ENCODE measurements at places on chromosomes 12 and 14.
A peak's percentile ranks its signal among the peaks of the same experiment; 100 is the strongest.

- no peak for DNase-seq
These were observed 254.0 kb upstream of the USP15 start for GRCh38 chr12:62006076-62006732.

DNA sequence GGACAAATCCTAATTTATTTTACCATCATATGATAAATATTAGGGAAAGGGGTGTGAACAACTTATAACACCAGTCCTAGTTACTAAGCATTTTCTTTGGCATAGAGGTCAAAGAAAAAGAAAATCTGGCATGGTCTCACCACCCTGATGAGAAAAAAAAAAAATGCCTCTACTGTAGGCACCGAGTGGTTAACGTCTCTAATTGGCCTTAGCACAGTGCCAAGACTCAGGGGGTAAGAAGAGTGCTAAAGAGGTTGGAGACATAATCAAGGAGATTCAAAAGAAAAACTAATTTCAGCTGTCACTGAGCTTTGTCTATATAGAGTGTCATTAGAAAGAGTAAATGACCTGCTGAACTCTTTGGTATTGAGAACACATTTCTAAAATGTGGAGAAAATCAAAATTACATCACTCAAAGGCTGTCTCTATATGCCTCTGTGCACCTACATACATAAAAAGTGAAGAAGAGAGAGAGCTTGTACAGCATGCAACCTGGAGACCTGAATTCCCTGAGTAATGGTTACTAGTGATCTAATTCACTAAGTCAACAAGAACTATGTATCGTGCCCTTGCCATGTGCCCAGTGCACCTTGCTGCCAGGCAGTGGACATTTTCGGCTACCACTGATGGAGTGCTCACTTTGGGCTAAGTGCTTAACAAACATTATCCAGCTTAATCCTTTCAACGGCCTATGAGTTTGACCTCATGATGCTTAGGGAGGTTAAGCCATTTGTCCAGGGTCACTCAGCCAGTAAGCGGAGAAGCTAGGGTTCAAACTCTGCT lies 113.8 kb upstream of the G2E3 start:
- DNase-seq, result no peak

- DNase-seq, result no peak
These were observed 34.2 kb downstream of the NCKAP5L start for GRCh38 chr12:49794021-49794420.

- no peak for DNase-seq
These were observed 268.3 kb downstream of the TMTC2 start for GRCh38 chr12:82955043-82955442.

GRCh38 chr12:6764011-6764828 lies 1.9 kb upstream of the PTMS start:
- peak; percentile 69 for DNase-seq

- DNase-seq, result peak; percentile 63
These were observed at the start of gene STYK1 for GRCh38 chr12:10673659-10674384. Gene STYK1 (minus strand): TSS chr12:10674052. CDS start chr12:10634618, 39,434 bp downstream.

GRCh38 chr12:28057856-28058615 lies 85.5 kb upstream of the PTHLH start:
- no peak for DNase-seq

DNA sequence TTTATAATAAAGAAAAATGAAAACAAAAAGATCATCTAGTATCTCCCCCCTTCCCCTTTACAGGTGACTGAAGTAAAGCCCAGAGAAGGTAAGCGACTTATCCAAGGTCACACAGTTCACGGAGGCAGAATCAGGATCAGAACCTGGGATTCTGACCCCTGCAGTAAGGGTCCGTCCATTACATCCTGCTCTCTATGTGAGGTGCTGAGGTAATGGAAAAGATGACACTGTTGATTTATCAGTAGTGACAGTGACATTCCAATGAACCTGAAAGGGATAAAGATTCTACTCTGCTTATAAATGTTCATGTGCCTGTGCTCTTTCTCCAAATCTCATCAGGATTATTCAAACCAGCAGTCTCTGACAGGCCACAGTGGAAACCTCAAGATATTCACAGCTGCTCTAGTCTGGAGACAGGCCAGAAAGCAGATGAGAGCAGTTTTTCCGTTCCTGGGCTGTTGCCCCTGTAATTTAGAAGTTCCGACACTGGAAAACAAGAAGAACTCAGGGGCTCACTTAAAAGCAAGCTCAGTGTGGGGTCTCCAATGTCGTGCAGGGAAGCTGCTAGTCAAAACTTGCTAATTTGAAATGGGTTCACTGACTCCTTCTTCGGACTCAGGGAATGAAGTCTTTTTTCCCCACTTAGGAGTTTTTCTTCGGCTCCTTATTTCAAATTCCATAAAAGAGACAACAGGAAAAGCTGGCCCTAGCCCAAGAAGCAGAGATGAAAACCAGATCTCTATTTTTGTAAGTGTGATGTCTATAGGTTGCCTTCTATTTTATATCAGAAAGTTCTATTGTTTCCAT lies 131.8 kb upstream of the EEA1 start:
- DNase-seq, result no peak

DNA sequence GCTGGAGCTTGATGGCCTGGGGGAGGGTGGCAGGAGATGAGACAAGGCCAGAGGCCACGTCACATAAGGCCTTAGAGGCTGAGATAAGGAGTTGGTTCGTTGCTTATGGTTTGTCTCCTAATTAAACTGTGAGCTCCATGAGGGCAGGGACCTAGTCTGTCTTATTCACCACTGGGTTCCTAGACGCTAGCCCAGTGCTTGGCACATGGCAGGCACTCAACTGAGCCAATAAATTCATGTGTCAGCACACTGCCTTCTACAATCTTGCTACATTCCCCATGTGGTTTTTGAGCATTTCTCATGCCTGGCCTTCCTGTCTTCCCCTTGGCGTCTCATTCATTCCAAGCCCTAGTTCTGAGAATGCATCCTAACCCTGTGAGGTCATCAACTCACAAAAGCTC lies 92.5 kb upstream of the MED13L start:
- no peak for DNase-seq

DNA sequence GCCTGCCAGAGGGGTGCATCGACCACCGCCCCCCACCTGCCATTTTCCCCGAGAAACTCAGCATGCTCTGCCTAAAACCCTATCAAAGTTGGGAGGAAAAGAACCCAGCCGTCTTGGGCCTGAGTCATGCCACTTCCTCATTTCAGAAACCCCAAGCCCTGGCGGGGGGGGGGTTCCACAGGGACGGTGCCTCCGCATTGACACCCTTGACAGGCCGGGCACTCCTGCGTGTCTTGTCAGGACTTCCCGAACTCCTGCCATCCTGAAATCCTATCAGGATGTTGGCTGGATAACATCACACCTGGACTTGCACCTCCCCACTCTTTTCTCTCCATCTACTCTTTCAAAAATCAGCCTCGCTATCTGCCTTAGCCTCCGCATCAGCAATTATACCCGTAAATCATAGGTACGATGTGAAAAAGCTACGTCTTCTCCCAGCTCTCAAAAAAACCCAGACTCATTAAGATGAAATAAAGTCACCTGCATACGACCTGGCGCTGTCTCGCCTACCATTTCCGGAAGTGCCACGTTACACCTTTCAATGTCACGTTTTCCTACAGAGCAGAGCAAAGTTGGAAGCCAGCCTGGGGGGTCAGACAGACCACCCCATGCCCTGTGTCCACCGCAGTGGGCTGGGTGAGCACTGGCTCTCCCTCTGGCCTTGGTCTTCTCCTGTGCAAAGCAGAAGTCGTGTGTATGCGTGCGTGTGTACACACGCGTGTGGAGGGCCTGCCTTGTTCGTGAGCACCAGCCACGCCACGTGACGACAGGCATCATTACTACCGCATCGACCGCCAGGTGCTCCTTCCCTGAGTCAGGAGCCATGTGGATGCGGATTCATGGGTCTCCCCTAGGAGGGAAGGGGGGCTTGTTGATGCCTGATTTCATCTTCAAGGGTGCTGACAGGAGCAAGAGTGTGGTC lies 96.7 kb downstream of the RFLNA start:
- DNase-seq, result peak; percentile 30

- peak; percentile 63 for DNase-seq
These were observed 7.7 kb downstream of the BRF1 start for GRCh38 chr14:105292826-105293711.

- DNase-seq, result no peak
These were observed 305.5 kb downstream of the AEBP2 start for GRCh38 chr12:19744705-19745218.

DNA sequence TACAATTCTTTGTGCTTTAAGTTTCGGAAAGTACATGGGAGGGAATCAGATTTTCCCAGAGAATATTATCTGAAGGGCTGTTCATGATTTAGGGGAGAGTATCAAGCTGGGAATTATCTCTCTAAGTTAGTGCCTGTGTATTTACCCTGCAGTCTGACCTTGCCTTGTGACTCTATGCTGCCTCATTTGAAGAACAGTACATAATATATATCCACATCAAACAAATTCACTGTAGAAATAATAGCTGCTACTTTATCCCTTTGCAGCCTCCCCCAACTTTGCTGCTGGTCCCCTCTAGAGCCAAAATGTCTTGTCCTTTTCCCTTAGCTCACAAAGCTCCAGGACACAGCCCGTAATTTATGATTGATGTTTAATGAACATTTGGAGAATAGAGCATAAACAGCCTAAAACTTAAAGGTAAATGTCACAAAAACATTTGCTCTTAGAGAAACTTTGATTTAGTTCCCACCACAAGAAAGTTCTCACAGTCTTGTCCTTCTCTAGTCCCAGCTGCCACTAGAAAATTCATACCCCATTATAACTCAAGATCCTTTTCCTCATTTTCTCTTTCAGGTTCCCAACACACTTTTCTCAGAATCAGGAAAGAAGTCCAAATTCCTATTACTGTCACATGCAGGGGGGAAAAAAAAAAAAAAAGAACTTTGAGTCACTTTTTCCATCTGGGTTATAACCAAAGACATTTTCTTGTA lies 1009.6 kb downstream of the FLRT2 start:
- no peak for DNase-seq
